ENCODE measurements at places on chromosomes 2 and 18. TPM values are rescaled to one million over a fixed set of nuclear protein-coding genes. Genes with fewer than 3 reads are reported as not detected.
A peak's percentile ranks its signal among the peaks of the same experiment; 100 is the strongest.

TUBA3E gene
- not detected for total RNA-seq

DNA sequence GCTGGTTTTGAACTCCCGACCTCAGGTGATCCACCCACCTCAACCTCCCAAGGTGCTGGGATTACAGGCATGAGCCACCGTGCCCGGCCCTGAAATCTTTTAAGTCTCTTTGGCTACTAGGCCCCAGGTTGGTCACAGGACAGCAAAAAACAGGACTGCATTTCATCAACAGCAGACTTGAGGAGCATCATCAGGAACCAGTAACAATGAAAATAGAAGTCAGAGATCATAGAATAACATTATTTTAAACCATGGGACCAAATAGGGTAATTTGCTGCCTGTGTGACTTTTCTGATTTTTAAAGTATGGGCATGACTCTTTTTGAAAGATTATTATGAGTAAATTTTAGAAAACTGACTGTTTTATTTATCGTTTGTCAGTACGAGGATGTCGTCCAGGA lies 24.8 kb downstream of the PPP1CB start:
- DNase-seq, result no peak

DNA sequence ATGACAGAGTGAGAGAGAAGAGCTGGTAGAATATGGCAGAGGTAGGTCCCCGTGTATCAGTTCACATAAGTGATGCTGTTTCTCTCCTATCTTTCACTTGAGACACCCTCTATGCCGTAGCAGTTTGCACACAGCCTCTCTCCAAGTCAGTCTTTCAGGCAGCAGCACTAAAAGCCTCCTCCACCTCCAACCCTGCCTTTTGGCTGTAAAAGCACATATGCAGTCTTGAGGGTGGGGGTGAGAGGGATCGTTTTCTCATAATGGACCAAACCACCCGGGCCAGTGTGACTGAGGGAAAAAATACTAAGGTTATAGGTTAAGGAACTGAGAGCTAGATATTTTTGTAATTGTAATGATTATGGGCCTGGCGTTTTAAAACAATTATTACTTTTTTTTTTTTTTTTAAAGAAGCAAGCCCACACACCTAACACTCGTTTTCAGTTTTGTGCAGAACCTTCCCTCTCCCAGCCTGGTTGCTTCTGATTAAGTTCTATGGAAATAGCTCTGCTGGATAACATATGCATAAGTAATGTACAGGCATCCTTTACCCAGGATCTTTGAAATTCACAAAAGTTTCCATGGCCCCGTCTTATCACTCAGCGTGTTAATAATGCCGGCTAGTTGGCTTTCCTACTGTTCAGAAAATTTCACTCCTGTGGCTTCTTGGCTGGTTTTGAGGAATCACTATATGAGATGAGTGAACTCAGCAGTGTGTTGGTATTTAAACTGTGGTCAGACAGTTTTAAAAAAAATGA lies 112.2 kb upstream of the MEIS1 start:
- no peak for DNase-seq

ACVR1C gene
- total RNA-seq, result not detected

GRCh38 chr2:222272446-222273015 lies 26.3 kb downstream of the PAX3 start:
- no peak for DNase-seq

- DNase-seq, result peak; percentile 39
These were observed 80.9 kb downstream of the NABP1 start for GRCh38 chr2:191758518-191759507.

ELOA2 gene
- total RNA-seq, result not detected

- no peak for DNase-seq
These were observed 1130.0 kb downstream of the TSN start for GRCh38 chr2:122885436-122885835.
